ENCODE measurements at places on chromosomes 6 and 20. TPM values are rescaled to one million over a fixed set of nuclear protein-coding genes. Genes with fewer than 3 reads are reported as not detected.

DNA sequence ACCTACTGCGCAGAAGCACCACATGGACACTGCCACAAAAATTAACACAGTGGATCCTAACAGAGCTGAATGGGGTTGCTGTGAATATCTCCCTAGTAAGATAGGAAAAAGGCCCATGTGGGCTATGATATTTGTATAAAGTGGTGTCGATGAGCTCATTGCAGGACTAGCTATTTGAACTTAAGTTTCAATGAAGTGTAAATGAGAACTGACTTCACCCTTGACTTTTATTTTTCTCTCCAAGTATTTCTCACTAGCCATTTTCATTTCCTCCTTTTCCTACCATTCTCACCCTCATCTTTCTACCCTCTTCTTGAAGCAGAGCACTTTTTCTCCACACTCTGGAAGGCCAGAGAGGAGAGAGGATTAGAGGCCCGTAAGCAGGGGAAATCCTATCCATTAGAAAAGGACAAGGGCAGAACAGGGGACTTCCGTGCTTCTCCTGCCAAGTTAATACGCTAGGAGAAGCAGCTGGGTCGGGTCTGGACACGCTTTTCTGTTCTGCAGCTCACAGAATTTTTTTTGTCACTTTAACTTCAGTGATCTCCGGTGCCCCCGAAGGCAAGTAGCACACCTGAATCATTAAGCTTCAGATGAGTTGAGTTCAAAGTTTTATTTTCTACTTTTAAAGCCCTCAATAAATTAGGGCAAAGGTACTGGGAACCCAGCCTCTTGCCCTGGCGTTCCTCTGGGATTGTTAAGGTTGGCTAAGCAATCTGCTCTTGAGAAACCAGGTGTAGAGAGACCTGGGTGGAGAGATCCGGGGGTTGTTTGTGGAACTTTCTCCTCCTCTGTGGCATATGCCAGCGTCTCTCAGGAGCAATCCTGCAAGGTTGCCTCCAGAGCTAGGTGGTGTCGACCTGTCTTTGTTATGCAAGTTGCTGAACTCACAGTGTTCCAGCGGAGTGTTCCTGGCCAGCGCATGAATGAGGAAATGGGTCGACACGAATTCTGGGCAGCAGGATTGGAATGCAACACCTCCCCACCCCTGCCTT is 56.2 kb upstream of the ARID1B start:
- DNase-seq = peak; percentile 94
- peak overlapping the region; percentile 89 for H3K27ac ChIP-seq
- H3K4me3 ChIP-seq = no peak overlapping the region
- no peaks in the 10 kb centered on the region for H3K4me1 ChIP-seq
- H3K36me3 ChIP-seq = no peaks in the 10 kb centered on the region

- no peaks in the 10 kb centered on the region for H3K27me3 ChIP-seq
- DNase-seq = no peak
- no peak overlapping the region for H3K4me3 ChIP-seq
Measured at GRCh38 chr6:6886171-6886885, 221.4 kb upstream of the RREB1 start.

DNA sequence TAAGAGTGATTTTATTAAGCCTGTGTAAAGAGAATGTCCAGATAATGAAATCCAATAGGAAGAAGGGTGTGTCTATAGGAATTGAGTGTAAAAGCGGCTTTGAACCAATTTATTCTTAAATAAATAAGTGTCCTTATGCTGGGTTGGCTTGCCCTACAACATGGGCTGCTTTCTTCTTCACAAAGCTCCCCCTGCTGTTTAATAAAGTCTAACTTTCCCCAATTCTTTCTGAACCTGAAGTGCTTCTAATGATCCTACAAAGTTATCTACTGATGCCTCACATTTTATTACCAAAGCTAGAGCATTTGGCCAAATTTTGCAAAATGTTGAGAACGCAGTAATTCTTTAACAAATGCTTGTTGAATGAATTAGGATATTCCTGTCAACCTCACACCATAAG is 36.3 kb upstream of the SIRT5 start:
- H3K27ac ChIP-seq = no peak overlapping the region
- no peaks in the 10 kb centered on the region for H3K27me3 ChIP-seq
- H3K4me1 ChIP-seq = peaks cover 1% of the 10 kb centered on the region
- H3K4me3 ChIP-seq = no peak overlapping the region
- DNase-seq = peak; percentile 74

DNA sequence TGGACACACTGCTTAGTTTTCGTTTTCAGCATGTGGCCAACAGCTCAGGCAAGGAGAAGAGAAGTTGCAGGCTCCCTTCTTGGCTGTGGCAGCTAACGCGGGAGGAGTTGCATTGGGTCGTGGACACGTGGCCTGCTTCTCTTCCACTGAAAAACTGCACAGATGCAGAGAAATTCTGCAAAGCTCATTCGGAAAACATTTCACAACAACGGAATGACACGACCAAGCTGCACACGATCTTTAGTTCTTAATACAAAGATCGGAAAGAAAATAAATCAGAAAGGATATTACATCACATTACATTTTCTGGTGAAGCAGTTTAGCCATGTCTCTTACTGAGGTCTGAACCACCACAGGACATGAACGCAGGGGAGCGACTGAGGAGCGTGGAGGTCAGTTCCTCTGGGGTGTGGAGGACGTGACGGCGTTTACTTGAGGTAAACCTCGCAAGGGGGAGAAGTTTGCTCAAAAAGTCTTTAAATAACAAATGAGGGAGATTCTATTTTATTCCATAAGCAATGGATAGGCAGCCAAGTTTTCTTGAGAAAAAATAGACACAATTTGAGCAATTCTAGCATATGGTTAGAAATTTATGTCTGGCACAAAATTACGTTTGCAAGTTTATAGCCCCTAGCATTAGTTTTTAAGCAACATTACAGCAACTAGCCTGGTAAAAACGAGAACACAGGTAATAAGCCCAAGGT is 178.3 kb downstream of the THBS2 start:
- no peaks in the 10 kb centered on the region for H3K36me3 ChIP-seq
- DNase-seq = peak; percentile 97
- H3K27me3 ChIP-seq = no peaks in the 10 kb centered on the region
- H3K4me3 ChIP-seq = no peak overlapping the region
- H3K4me1 ChIP-seq = no peaks in the 10 kb centered on the region

RAB44 gene
- total RNA-seq = 1.5 TPM

Data from lung (tissue), 17 donors.